EL (cell line): ENCODE measurements at places on chromosomes 6 and 20.
A peak's percentile ranks its signal among the peaks of the same experiment; 100 is the strongest.

DNA sequence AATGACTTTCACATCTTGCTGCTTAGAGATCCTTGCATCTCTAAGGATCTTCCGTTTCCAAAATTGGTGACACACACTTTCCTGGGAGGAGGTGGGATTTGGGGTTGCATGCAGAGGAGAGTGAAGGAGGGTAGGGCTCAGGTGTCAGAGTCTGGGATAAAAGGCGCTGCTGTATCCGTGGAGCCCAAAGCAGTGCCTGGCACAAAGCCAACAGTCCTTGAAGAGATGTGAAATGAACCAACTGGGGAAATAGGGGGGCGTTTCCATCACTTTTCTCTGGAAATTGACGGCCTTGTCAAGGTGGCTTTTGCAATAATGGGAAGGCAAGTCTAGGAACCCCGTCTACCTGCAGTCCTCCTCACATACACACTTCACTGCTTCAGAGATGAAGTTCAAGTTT, 59.5 kb upstream of the NELFCD start:
- DNase-seq: no peak

- DNase-seq: no peak
Observed at GRCh38 chr20:61131944-61132343, 120.1 kb upstream of the CDH4 start.

- peak; percentile 66 for DNase-seq
Observed at GRCh38 chr6:139364302-139364981, 10.0 kb downstream of the CITED2 start.

- peak; percentile 48 for DNase-seq
Observed at GRCh38 chr6:158803733-158804143, 15.4 kb downstream of the EZR start.

DNA sequence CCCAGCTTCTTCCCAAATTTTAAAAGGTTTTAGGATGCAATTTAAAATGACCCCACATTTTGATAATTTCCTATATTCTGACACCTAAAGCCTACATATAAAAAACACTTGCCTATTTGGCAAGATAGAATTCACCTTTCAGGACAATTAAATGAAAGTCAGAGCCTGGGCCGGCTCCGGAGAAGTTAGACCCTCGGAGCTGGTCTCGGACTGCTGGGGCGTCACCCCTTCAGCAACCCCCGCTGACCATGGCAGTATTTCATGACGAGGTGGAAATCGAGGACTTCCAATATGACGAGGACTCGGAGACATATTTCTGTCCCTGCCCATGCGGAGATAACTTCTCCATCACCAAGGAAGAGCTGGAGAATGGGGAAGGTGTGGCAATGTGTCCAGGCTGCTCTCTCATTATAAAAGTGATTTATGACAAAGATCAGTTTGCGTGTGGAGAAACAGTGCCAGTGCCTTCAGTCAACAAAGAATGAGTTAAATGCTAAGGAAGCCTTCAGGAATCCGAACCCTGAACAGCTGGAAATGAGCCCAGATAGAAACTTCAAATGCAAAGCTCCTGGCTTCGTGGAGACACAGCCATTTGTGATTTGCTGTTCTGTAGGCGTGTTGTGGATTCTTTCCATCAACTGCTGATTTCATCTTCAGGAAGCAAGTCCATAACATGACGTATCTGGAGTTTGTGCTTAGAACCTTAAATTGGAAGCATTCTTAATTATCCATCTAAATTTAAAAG, 16.0 kb downstream of the TCFL5 start:
- no peak for DNase-seq

- DNase-seq: peak; percentile 95
Observed at GRCh38 chr6:17012421-17013225, 89.2 kb upstream of the STMND1 start.

GRCh38 chr6:43489277-43490072, 12.1 kb downstream of the TJAP1 start:
- no peak for DNase-seq

GRCh38 chr20:34069341-34070078, 42.5 kb downstream of the EIF2S2 start:
- DNase-seq: peak; percentile 81

- peak; percentile 41 for DNase-seq
Observed at GRCh38 chr6:42142118-42142835, at the start of gene C6orf132. C6orf132 (minus strand) TSS chr6:42142620; CDS start chr6:42142444, 176 bp downstream.

- DNase-seq: no peak
Observed at GRCh38 chr6:162373192-162373591, 354.4 kb downstream of the PRKN start.

- DNase-seq: peak; percentile 82
Observed at GRCh38 chr6:6686748-6687601, 98.5 kb downstream of the LY86 start.

DNA sequence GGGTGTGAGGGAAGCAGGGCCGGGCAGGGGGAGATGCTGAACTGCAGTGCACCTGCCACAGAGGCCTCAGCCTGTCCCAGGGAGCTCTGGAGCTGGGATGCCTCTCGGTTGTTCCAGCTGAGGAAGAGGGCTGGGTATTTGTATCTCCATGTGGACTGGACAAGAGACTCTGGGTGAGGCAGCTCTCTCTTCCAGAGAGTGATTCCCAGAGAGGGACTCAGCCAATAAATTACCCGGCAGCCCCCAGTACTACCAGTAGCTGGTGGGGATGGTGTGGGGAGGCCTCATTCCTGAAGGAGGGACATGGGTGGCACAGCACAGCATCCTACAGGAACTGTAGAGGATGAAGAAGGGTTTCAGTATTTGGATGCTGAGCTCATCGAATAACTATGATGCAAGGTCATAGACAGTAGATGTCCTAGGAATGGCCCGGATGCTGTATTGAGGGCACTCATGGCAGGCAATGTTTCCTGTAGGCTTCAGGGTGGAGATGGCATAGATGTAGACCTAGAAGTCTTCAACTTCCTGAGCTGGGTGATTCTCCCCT, 1.4 kb downstream of the FGD2 start:
- DNase-seq: peak; percentile 94

- no peak for DNase-seq
Observed at GRCh38 chr20:10472871-10473270, 37.8 kb downstream of the SLX4IP start.

DNA sequence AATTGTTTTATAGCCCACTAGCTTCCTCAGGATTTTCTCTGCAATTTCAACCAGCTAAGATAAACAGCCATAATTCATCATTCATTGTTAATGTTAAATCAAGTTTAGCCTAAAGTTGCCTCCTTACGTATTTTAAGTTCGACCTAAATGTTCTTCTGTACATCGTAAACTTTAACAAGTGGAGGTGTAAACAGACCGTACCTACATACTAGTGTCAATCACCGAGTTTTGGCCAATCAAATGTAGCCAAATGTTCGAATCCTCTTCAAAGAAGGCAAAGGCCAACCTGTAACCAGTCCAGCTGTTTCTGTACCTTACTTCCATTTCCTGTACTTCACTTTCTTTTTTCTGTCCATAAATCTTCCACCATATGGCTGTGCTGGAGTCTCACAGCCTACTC, 13.5 kb downstream of the MBOAT1 start:
- no peak for DNase-seq

DNA sequence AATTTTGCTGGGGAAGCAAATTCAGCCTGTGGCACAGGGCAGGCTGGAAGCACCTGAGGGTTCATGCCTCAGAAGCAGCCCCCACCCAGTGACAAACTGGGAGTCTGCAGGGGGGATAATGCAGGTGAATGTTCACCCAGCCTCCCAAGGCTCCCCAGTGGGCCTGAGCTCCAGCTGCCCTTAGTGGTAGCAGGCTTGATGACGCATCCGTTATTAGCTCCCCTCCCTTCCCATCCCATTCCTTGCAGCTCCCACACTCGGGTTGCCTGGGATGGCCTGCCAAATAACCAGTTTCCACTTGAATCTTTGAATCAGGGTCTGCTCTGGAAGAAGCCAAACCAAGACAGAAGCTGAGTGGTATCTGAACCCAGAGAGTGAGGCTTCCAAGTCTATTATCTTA, 15.8 kb downstream of the KCNK15 start:
- peak; percentile 10 for DNase-seq

DNA sequence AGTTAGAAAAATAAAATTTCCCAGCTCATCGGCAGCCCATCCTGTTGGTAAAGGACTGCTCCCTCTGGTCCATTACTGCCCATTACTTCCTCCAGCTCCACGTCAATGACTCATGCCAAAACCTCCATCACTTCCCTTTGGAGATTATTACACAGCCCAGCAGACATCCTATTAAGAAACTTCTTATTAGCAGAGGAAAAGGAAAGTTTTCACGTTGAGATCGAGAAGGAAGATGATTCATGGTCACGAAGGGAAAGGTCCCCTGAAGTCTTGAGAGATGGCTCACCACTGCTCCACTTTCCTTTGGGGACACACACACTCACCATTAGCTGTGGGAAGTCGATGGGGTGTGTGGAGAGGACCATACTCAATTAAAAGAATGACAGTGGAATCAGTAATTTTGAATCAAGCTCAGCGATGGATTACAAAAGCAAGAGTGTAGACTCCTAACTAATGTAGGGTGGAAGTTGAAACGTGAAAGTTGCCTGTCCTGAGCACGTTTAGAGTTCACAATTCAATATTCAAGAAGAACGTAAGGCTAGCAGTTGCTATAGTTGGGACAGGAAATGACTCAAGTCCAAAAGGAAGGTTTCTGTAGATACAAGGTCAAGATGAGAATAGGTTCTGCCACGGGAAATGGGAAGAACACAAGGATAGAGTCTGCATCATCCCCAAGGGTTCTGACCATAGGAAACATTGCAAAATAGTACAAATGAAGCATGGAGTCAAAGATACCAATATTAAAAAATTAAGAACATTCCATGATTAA, 21.6 kb downstream of the SASH1 start:
- DNase-seq: peak; percentile 93

GRCh38 chr20:63951398-63952209, 4.6 kb downstream of the UCKL1 start:
- no peak for DNase-seq

GRCh38 chr20:41224281-41224680, 86.9 kb downstream of the PLCG1 start:
- DNase-seq: no peak

- no peak for DNase-seq
Observed at GRCh38 chr6:2127484-2127911, 117.9 kb downstream of the GMDS start.

DNA sequence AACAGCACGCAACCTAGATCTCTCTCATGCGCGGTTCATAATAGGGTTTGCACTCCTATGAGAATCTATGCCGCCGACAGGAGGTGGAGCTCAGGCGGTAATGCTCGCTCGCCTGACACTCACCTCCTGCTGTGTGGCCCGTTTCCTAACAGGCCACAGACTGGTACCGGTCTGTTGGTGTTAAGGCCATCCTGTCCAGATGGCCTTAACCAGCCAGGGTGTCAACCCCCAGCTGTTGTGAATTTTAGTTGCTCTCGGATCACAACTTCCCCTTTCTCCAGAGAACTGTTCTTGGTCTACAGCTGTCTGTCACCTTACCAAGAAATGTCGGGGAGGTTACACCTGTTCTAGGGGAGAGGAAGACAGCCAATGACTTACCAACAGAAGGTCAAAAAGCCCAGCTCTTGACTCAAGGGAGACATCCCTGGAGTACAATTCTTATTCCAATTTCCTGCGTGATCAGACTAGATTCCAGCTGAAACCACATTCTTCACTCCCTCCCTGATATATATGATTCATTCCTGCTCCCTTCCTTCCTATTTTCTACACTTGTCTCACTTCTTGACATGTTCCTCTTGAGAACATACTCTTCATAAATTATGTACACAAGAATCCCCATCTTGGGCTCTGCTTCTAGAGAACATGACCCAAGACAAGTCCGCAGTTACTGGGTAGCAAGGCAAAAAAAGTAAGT, 23.1 kb upstream of the DNAAF9 start:
- DNase-seq: no peak

DNA sequence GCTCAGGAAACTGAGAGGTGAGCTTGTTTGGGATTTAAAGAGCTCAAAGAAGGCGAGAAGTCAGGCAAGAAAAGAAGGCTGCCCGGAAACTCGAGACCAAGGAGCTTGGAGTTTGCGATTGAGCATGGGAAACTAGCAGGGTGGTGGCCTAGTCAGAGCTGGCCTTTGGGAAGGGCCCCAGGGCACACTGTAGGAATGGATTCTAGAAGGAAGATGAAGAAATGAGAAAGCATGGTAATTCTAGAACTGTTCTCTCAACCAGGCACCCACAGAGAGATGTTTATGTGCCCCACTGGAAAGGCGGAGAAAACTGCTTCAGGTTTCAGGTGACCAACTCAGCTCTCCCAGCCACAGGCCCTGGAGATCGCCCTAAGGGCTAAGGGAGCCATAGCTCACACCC, 126.2 kb downstream of the FOXO3 start:
- no peak for DNase-seq

- DNase-seq: no peak
Observed at GRCh38 chr6:170358496-170358895, 51.9 kb downstream of the FAM120B start.

DNA sequence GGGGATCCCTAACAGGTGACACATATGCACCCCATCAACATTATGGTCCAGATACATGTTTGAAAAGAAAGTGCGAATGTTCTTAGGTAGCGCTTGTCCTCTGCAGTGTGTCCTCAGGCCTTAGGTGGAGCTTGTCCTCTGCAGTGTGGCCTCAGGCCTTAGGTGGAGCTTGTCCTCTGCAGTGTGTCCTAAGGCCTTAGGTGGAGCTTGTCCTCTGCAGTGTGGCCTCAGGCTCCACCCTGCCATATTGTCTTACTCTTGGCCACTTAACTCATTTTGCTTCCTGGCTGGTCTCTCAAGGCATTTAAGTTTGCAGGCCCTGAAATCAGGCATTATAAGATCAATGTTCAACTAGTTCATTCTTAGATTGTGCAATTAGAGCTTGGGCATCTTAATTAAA, 74.7 kb upstream of the SCP2D1 start:
- DNase-seq: no peak
